ENCODE measurements at places on chromosomes 12 and 14.

DNA sequence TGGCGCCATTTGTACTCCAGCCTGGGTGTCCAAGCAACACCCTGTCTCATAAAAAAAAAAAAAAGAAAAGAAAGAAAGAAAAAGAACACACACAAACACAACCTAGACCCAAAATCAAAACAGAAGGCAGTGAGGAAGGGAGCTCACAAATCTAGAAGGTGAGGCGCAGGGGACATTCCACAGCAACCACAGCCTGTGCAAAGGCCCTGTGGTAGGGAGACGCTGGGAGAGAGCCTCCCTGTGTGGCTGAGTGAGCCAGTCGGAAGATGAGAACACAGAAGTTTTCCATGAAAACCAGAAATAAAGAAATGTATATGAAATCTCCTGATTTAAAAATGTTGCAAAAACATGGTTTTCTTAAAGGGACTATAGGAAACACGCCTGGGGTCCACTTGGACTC, 44.6 kb downstream of the SCARB1 start:
- DNase-seq: no peak

- peak; percentile 15 for DNase-seq
Measured at GRCh38 chr12:29147731-29148595, 1.1 kb upstream of the FAR2 start.

- no peak for DNase-seq
Measured at GRCh38 chr12:32273063-32273522, 126.3 kb upstream of the FGD4 start.

DNA sequence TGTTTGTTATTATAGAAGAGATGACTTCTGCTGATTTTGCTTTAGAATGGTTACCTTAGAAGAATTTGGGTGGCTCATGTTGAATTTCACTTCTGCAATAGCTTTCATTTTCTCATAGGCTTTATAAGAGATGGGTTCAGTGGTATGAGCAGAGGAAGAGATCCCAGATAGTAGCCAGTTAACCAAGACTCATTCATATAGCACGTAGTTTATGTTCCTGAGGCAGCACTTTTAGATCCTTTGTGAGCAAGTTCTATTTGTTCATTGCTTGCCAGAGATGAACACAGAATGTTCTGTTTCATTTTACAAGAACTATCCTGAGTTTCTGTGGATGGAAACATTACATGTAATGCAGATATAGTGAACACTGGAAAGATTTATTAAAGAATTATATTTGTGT, 32.2 kb downstream of the RAB21 start:
- no peak for DNase-seq

- no peak for DNase-seq
Measured at GRCh38 chr12:132388379-132389015, 59.1 kb upstream of the GALNT9 start.

DNA sequence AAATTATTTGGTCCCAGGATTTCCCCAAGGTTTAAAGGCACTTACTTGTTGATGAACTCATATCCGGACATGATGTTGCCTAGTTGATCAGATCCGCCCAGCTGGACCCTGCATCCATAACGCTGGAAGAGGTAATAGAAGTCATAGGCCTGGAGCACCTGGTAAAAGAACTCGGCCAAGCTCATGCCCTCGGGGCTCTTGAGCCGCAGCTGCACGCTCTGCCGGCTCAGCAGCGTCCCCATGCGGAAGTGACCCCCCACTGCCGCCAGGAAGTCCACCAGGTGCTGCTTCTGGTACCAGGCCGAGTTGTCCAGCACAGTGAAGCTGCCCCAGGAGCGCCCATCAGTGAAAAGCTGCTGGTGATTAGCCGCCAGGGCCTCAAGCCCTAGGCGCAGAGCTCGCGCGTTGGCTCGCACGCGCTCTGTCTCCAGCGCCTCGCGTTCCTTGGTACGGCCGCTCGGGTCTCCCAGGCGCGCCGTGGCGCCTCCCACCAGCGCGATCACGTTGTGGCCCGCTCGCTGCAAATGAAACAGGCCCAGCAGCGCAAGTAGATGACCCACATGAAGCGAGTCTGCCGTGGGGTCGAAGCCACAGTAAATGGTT, 545 bp downstream of the YARS2 start:
- peak; percentile 35 for DNase-seq

All from NCI-H446 (cell line).